NCI-H2029 (cell line): ENCODE measurements at places on chromosomes 2 and 18.

DNA sequence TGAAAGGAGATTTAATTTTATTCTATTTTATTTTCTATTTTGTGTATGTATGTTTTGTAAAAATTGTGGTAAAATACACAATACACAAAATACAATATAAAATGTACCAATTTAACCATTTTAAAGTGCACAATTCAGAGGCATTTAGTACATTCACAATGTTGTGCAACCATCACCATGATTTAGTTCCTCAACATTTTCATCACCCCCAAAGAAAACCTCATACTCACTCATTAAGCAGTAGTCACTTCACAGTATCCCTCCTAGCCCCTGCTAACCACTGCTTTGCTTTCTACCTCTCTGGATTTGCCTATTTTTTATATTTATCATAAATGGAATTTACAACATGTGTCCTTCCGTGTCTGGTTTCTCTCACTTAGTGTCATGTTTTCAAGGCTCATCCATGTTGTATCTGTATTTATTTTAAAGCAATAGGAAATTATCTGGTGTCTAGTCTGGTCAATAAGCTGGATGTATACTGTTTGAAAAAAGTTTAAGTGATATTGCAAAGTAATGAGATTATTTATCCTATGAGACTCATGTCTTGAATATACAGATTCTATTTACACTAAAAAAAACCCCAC is 77.9 kb upstream of the GLS start:
- DNase-seq = no peak

- no peak for DNase-seq
Measured at GRCh38 chr18:23281626-23282436, 146.5 kb downstream of the CABLES1 start.

DNA sequence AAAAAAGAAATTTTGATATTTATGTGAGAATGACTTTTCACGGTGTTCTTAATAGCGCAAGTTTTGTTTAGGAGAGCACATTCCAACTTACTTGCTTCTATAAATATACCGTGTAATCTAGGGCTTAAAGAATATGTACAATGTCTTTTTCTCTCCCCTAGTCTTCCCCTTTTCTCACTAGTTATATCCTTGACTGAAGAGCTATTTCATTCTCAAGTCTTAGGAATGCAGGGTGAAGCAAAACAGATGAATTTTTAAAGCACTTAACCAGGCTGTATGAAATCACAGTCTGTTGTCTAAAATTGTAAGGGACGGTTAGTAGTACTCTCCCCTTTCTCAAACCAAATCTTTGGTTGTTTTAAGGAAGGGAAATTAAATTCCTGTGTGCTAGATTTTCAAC is 29.6 kb upstream of the SLC30A6 start:
- DNase-seq = no peak

DNA sequence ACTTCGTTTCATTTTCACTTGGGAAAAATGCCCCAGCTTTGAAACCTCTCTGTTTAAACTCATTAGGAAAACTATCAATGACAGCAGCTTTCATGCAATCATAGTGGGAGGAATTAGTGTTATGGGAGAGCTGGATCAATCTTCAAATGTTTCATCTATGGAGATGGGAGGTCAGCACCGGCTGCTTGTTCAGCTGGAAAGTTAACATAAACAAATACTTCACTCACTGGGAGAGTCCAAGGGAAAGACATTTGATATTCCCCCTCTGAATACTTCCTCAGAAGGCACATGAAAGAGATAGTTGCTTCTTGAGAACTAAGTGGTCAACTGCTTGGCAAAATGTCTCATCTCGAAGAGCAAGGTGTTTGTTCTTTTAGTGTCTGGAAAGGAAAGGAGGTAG is 7.3 kb downstream of the LYPD1 start:
- no peak for DNase-seq

DNA sequence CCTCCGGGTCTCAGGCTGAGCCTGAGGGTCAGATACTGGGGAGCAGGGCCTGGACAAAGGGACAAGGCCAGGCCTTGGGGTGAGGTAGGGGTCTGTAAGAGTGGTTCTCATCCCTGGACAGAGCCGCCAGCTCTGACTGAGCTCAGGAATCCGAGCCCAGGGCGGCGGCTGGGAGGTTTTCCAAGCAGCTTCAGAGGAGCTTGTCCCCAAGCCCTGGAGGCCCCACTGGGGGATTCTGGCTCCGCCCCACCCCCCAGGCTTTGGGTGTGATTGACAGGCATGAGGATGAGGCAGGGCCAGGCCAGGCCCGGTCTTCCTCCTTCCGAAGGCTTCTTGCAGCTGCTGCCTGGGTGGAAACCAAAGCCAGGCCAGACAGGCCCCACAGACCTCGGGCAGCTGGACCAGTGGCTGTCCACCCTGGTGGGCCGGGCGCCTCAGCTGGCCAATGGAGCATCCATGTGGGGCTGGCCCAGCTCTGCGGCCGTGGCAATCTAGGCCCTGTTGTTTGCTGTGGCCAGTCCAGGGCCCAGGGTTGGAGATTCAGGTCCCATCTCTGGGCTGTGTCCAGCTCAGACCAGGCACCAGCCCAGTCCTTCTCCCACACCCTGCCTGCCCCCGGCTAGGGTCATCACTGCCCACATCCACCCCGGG is 23.1 kb upstream of the GPC1 start:
- no peak for DNase-seq

DNA sequence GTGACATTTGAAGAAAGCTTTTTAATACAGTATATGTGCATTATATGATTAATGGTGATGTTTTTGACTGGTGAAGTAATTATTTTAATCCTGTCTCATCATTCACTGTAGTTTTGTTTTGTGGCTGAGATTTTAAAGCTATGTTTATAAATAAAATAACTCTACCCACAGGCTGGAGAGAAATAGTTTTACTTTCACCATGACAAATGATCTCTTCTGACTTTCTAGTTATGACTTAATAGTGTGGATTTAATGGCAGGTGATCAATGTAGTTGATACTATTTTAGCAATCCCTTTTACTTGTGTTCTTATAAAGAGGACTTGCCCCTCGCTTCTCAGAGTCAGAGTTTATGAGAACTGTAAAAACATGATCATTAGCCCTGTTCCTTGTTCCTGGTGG is 289.5 kb upstream of the SIX3 start:
- DNase-seq = no peak
